ENCODE measurements at places on chromosomes 12 and 14. TPM values are rescaled to one million over a fixed set of nuclear protein-coding genes. Genes with fewer than 3 reads are reported as not detected.

TTC7B gene
- polyA plus RNA-seq, result 21.0 TPM

KRT6C gene
- polyA plus RNA-seq, result not detected

TAS2R42 gene
- not detected for polyA plus RNA-seq

CLEC6A gene
- not detected for polyA plus RNA-seq

PTGER2 gene
- 0.51 TPM for polyA plus RNA-seq

GRCh38 chr14:49940808-49941421, 48.0 kb downstream of the ARF6 start:
- peak; percentile 29 for DNase-seq

GRCh38 chr14:75523771-75524171, 1.5 kb downstream of the BATF start:
- DNase-seq, result no peak

DNA sequence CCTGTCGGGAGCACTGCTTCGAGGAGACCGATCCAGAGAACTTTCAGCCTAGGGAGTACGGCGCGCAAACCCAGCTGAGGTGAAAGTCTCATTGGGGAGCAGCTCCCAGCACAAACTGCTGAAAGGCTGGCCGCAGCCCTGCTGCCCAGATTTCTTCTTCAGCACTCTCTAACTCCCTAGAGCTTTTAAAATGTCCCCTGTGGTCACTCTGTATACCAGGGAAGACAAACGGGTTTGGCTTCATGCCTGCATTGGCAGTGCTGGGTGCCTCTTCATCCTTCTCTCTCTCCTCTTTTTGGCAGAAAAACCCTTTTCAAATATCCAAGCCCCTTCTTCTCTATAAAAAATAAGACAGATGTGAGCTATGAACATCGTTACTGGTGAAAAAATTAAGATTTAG, 34.9 kb downstream of the BBS10 start:
- DNase-seq, result no peak

GRCh38 chr12:26631846-26632245, 201.1 kb downstream of the ITPR2 start:
- no peak for DNase-seq

- no peak for DNase-seq
These were observed 96.1 kb downstream of the PLXNC1 start for GRCh38 chr12:94244165-94245133.

GRCh38 chr12:18750085-18750484, 12.2 kb downstream of the CAPZA3 start:
- DNase-seq, result no peak

- no peak for DNase-seq
These were observed 201.1 kb upstream of the TMEM260 start for GRCh38 chr14:56378475-56378877.

GRCh38 chr12:76337583-76337982, 10.6 kb downstream of the BBS10 start:
- no peak for DNase-seq

- no peak for DNase-seq
These were observed 17.7 kb upstream of the ANP32D start for GRCh38 chr12:48454667-48455066.

- no peak for DNase-seq
These were observed 915.8 kb downstream of the VRK1 start for GRCh38 chr14:97713023-97713422.

DNA sequence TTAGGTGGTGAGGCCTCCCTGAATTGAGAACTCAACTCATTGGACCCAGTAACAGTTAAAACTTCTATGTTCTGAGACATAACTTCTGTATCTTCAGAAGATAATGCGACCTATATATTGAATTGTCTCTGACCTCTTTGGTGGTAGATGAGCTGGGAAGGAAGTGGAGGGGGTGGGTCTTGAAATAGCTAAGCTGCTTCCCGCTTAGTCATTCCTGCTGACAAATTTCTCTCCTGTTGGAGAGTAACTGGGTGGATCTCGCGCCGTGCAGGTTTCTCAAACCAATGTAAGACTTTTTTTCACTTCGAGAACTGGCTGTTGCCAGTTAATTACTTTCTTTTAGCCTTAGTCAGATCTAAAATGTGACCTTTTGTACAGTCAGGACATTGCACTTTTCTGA, 100.8 kb downstream of the PPHLN1 start:
- peak; percentile 21 for DNase-seq

- no peak for DNase-seq
These were observed 104.4 kb downstream of the SCN8A start for GRCh38 chr12:51695241-51696010.
